Activated T-cell treated with anti-CD3 and anti-CD28 coated beads for 1 hour (primary cell): ENCODE measurements at places on chromosomes 7 and 10.

- DNase-seq: no peak
These were observed 382.8 kb downstream of the SDK1 start for GRCh38 chr7:3683546-3684539.

DNA sequence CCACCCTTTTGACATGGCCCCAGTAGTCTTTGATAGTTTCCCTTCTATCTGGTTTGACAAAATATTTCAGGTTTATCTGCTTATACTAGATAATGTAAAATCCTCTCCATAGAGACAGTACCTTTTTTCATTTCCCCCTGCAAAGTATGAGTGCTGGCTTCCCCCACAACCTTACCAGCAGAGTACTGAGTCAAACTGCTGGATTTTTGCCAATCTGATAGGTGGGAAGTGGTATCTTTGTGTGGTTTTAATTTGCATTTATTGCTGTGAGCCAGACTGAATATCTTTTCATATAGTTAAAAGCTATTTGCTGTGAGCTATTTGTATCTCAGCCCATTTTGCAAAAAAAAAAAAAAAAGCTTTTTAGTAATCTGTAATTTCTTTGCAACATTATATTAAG, 32.1 kb upstream of the HECTD2 start:
- DNase-seq: no peak

GRCh38 chr7:47361746-47362215, 220.1 kb downstream of the TNS3 start:
- DNase-seq: no peak

- DNase-seq: no peak
These were observed 65.7 kb upstream of the FZD8 start for GRCh38 chr10:35707642-35708425.
